NCI-H1092 treated with DMSO at 0.1 percent for 48 hours (cell line): ENCODE measurements at places on chromosomes 7 and 10.

DNA sequence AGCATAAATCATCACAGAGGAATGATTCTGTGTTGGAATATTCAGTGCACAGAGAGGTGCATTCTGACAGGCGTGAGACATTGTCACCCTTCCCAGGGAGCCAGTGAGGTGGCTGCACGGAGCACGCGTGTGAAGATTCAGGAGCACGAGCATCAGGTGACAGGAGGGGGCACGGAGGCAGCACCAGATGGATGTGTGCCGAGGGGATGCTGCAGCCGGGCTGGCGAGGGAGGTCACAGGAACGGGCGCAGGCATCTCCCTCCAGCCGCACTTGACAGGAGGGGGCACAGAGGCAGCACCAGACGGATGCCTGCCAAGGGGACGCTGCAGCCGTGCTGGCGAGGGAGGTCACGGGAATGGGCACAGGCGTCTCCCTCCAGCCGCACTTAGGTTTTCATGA lies 66.5 kb downstream of the DIP2C start:
- no peak for DNase-seq

DNA sequence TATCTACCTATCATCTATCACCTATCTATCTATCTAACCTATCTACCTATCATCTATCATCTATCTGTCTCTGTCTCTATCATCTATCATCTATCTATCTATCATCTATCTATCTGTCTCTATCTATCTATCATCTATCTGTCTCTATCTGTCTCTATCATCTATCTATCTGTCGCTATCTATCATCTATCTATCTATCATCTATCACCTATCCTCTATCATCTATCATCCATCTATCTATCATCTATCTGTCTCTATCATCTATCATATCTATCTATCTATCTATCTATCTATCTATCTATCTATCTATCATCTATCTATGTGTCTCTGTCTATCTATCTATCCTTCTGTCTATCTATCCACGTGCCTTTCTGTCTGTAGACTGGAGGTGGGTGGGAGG lies 59.5 kb upstream of the FAM20C start:
- no peak for DNase-seq

DNA sequence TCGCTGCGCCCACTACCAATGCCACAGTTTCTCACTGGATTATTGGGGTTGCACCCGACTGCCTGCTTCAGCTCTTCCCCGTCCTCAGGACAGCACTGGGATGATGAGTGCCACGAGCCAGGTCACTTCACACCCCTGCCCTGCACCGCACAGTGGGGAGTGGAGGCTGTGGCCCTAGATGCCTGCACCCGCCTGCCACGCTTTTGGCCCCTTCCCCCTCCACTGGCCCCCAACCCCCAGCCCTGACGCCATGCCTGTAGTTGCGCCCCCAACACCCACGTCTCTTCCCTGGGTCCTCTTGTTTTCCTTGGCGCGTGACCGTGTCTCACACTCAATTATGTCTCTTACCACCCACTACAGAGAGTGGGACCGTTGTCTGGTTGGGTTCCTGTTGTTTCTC lies 134.3 kb downstream of the VIPR2 start:
- no peak for DNase-seq

DNA sequence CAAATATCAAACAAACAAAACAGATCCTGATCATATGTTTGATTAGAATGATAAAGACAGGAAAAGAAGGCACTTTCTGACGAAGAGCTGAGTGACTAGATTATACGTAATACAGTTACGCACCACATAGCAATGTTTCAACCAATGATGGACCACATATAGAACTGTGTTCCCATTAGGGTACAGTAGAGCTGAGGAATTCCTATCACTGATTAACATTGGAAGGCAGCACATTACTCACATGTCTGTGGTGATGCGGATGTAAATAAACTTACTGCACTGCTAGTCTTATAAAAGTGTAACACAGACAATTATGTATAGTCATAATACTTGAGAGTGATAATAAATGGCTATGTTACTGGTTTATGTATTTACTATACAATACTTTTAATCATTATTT lies 98.3 kb downstream of the PTN start:
- DNase-seq: no peak

DNA sequence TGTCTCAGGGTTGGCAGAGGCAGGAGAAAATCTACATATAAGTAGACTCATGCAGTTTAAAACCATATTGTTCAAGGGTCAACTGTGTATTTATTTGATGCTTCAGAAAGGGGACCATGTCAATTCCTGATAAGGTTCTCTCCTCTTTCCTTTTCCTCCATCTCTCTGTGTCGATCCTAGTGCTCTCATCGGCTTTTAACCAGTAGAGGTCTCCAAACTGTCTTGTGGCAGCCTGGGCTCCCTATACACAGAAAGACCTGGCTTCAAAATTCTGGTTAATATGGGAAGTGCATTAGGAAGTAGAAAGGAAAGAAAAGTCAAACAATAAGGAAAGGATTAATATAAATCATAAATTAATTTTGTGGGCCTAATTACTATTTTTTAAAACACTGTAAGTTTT lies 304.4 kb upstream of the C7orf33 start:
- DNase-seq: peak; percentile 37

DNA sequence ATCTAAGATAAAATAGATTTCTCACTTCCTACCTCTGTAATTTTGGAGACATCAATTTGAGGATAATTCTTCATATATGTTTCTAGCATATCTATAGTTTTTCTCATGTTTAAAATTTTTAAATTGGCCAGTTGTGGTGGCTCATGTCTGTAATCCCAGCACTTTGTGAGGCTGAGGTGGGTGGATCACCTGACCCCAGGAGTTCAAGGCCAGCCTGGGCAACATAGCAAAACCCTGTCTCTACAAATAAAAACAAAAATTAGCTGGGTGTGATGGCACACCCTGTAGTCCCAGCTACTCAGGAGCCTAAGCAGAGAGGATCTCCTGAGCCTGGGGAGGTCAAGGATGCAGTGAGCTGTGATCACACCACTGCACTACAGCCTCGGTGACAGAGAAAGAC lies 4.9 kb downstream of the ACBD5 start:
- no peak for DNase-seq

- DNase-seq: peak; percentile 74
Measured at GRCh38 chr7:129502708-129503685, 666 bp downstream of the SMKR1 start.

GRCh38 chr10:119315128-119316001 lies 108.0 kb downstream of the GRK5 start:
- DNase-seq: no peak

- peak; percentile 37 for DNase-seq
Measured at GRCh38 chr10:103884681-103885139, 29.3 kb upstream of the SH3PXD2A start.

DNA sequence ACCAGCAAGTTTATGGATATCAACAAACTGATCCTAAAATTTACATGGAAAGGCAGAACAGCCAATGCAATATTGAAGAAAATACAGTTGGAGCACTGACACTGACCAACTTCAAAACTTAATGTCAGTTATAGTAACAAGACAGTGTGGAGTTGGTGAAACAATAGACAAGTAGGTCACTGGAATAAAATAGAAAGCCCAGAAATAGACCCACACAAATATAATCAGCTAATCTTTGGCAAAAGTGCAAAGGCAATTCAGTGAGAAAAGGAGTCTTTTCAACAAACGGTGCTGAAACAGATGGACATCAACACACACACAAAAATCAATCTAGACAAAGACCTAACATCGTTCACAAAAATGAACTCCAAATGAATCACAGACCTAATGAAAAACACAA lies 13.8 kb downstream of the RSU1 start:
- no peak for DNase-seq

- DNase-seq: no peak
Measured at GRCh38 chr10:66505003-66505657, 420.7 kb upstream of the LRRTM3 start.

DNA sequence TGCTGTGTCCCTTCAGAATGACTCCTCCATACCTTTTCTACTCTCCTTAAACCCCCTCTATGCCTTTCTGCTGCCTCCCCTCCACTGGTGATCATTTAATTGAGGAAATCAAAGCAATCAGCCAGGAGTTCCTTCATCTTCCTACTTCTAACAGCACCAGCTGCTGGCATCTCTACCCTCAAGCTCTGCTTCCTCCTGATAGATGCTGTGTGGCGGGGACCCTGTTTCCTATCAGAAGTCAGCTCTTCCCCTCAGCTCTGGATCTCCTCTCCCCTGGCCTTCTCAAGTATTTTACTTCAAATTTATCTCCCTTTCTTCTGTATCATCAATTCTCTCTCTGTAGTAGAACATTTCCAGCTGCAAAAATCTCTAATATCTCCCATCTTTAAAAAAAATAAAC lies 183.7 kb downstream of the ELMO1 start:
- no peak for DNase-seq

GRCh38 chr10:101189461-101190401 lies 39.5 kb downstream of the LBX1 start:
- no peak for DNase-seq

DNA sequence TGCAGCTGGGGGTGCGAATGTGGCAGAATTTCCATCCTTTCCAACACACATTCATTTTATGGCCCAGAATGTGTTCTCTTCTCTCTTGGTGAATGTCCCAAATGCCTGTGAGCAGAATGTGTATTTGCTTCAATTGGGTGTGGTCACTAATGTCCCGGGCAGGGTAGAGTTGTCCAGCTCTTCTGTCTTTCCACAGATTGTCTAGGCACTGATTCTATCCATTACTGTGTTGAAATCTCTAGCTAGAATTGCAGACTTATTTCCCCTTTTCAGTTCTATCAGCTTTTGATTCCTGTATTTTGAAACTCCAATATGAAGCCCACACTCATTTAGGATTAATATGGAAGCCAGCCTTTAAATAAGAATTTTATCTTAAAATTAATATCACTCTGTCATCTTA lies 14.0 kb upstream of the AKR1E2 start:
- DNase-seq: no peak

DNA sequence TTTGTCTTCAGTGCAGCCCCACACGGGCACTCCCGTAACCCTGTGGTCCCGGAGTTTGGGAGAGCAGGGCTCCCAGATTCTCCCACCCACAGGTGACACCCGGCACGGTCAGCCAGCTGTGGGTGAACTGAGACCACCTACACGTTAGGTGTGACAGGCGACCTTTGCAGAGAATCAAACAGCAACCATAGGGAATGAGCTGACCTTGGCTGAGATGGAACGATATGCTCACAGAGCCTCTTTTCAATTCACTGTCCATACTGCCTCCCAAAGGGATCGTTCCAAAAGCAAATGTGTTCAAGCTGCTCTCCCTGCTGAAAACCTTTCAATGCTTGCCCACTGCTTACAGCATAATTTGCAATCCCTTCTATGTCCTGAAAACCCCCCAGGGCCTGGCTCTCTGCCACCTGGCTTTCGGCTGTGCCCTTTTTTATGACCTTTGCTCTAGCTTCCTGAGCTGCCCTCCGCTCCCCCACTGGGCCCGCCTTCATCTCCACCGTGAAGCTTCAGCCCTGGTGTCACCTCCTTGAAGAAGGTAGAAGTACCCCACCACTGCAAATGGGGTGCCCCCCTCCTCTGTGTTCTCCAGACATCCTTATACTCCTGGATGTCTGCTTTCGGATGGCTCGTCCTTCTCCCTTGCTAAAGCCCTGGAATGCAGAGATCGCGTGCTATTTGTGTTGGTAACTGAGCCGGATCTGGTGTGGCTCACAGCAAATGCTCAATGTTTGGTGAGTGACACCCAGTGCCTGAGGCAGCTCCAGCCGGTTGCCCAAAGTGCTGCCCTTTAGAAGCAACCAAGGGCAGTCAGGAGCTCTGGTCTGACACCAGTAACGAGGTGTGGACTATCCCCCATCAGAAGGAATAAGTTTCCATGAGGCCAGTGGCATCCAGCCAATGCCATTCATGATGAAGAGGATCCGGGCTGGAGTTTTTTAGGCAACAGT lies 90.4 kb downstream of the KIAA1549 start:
- peak; percentile 51 for DNase-seq

DNA sequence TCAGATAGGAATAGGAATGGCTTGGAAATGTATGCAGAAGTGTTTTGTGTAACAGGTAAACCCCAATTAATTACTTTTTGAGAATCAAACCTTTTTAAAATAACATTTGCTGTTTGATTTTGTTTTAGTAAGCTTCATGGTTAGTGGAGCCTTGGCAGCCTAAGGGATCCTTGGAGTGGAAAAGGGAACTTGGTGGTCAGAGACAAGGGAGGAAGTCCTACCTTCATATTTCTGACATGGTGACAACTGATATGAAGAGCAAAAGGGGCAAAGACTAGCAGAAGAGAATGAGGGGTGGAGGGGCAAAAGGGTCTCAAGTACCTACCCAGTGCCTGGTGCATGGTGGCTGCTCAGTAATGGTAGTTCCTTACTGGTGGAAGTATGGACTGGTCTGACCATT lies 32.3 kb downstream of the AHCYL2 start:
- DNase-seq: no peak

DNA sequence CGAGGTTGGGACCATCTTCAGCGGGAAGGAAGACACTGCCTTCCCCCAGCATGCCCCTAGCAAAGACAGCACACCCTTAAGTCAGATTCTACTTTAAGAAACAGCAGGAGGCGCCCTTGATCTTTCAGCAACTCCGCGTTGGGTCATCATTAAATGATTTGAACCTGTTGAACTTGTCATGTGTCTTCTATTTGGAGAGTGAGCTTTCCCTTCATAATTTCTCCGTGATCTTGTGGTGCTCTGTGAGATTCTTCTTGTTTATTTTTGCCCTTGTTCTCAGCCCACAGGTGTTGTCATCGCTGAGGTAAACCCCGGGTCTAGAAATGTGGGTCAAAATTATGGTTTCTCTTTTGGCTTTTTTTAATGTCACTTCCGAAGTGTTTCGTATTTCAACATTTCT lies 49.5 kb upstream of the PITRM1 start:
- no peak for DNase-seq

- no peak for DNase-seq
Measured at GRCh38 chr10:99533496-99534449, 1.0 kb downstream of the NKX2-3 start.

GRCh38 chr10:112809736-112810135 lies 140.3 kb upstream of the TCF7L2 start:
- DNase-seq: no peak

- DNase-seq: peak; percentile 36
Measured at GRCh38 chr7:24722386-24723177, 34.7 kb downstream of the GSDME start.

- DNase-seq: no peak
Measured at GRCh38 chr10:70378122-70378521, 4.3 kb downstream of the LRRC20 start.

DNA sequence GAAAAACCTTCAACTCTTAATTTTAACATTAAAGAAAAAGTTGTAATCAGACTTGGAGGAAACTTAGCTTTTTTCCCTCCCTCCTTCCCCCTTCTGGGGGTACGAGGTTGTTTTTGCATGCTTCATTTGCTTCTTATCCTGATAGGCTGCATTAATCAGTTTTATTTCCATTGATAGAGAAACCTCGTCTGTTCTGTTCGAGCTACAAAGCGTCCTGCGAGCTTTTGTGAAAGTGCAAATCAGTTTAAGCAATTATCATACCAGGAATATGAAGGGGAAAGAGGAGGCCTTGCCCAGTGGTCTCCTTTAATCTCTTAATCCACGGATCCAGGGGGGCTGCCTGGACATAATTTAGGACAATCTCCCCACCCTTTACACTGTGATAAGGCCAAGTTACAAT lies 7.5 kb downstream of the EMX2 start:
- DNase-seq: no peak

DNA sequence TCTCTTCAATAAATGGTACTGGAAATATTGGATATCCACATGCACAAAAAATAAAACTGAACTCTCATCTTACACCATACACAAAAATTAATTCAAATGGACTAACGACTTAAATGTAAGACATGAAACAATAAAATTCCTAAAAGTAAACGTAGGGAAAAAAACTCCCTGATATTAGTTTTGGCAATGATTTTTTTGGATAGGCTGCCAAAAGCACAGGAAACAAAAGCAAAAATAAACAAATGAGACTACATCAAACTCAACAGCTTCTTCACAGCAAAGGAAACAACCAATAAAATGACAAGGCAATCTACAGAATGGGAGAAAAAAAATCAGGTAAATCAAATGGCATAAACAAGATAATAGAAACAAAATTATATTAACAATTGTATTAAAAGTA lies 65.7 kb downstream of the ORC5 start:
- peak; percentile 30 for DNase-seq
